IMR-90 (cell line): ENCODE measurements at places on chromosomes 2 and 18. TPM values are rescaled to one million over a fixed set of nuclear protein-coding genes. Genes with fewer than 3 reads are reported as not detected.

The CENPA gene
- total RNA-seq: 7.7 and 10.0 TPM in 2 replicates

The ACVR1C gene
- 0.18 and 0.28 TPM in 2 replicates for total RNA-seq

The ACTR1B gene
- total RNA-seq: 34.2 and 40.5 TPM in 2 replicates

The G6PC2 gene
- total RNA-seq: not detected in 2 replicates
